ENCODE measurements at places on chromosomes 16 and 17.

DNA sequence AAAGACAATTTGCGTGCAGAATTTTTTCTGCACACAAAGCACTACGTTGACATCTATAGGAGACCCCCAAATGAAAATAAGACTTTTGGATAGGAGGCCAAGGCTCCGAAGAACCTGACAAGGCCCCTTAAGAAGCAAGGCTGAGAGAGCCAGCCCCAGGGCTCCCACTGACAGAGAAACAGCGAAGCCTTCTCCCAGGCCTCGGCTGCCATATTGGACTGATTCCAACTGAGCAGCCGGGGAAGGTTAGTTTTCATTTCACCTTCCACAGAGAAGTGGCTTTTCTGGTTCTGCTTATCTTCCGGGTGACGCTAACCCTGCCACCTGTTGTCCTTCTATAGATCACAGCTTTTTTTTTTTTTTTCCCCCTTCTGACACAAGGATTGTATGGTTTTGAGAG is 356.7 kb downstream of the SOX9 start:
- no peak for DNase-seq

DNA sequence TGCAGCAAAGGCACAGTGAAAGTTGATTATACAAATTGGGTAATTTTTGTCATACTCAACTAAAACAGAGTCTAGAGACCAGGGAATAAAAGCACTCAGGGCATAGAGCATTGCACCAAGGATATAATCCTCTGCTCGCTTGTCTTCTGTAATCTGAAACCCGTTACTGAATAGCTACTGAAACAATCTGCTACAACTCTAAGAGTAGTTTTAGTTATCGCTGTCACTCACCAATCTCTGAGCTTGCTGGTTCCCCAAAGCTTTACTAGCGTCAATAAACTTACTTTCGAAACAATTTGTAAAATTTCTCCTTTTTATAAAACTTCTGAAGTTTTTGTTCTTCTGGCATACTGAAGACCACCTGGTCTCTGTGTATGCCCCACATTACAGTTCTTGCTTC is 22.9 kb upstream of the SLC35G3 start:
- DNase-seq: no peak

GRCh38 chr16:11224894-11225676 is 30.9 kb downstream of the SOCS1 start:
- no peak for DNase-seq

- DNase-seq: no peak
These were observed 8.4 kb downstream of the AIPL1 start for GRCh38 chr17:6426356-6427101.

DNA sequence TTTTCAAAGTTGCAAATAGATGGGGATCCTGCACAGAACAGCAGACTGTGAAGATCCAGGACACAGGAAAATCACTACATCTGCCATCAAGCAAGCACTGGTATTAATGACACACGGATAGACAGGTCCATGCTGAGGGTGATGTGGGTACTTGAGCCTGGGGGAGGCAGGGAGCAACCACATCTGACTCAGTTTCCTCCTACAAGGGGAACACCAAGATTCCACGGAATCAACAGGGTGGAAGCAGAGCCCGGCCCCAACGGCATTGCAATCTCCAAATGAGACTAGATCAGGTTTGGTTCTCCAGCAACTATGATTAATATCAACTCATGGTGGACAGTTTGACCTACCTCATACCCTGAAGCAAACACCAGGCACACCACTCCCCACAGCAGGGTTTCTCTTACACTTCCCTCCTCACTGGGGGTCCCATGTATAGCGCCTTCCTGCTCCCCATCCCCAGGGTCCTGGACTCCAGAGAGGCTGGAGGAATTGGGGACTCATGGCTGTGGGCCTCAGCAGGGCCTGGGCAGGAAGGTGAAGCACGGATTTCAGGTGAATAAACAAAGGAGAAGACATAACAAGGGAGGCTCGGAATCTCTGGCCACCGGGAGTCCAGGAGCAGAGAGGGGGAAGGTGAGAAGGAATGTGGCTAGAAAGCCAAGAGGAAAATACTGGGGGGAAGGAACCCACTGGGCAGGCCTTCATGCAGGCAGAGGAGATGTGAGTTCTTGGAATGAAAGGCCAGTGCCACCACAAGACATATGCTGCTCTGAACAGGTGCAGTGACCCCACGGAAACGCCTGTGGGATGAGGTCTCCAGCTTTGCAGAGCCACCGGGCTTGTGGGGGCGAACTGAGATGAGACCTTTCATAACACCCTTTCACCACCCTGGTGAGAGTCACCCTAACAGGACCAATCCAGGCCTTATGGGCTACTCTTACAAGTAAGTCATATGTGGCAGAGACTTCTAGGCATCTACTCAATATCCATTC is 29.5 kb upstream of the PIK3R6 start:
- DNase-seq: no peak

DNA sequence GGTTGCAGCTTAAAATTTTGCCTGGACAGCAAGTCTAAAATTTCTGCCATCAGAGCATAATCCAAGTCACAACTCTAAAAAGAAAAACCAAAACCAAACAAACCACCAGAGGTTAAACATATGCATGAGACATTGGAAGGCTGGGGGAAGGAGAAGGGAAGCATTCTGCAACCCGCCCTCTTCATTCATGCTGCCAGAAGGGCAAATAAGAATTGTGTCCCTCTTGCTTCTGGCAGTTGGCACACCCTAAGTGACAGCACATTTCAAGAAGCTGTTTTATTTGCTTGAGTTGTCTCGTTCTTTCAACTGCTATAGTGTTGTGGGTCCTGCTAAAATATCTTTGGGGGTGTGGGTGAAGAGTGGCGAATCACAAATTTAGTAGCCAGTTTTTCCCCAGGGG is 99.6 kb downstream of the SKAP1 start:
- no peak for DNase-seq

DNA sequence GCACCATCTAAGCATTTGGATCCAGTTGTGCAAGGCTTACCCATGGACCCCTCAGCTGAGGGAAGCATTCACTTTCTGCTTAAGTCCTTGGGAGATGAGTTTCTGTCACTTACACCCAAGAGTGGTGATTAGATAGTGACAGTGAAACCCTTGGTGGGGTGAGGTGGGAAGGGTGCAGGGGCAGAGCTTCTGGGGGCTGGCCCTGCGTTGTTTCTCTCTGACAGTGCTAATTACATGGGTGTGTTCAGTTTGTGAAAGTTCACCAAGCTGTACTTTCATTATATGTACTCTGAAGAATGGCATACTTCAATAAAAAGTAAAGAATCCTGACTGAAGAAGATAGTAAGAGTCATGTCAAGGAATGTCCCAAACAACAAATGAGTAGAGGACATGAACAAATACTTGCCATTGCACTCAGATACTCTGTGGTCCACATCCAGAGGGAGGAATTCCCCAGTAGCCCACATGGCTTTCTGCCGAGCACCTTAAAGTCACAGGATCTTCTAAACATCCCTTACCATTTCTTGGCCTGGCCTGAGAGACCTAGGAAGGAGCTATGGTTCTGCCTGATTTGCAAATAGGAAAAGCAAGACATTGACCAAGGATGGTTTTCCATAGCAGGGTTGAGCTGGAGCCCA is 8.4 kb downstream of the CHST6 start:
- no peak for DNase-seq

GRCh38 chr17:61009663-61010062 is 332.0 kb downstream of the BCAS3 start:
- DNase-seq: no peak

DNA sequence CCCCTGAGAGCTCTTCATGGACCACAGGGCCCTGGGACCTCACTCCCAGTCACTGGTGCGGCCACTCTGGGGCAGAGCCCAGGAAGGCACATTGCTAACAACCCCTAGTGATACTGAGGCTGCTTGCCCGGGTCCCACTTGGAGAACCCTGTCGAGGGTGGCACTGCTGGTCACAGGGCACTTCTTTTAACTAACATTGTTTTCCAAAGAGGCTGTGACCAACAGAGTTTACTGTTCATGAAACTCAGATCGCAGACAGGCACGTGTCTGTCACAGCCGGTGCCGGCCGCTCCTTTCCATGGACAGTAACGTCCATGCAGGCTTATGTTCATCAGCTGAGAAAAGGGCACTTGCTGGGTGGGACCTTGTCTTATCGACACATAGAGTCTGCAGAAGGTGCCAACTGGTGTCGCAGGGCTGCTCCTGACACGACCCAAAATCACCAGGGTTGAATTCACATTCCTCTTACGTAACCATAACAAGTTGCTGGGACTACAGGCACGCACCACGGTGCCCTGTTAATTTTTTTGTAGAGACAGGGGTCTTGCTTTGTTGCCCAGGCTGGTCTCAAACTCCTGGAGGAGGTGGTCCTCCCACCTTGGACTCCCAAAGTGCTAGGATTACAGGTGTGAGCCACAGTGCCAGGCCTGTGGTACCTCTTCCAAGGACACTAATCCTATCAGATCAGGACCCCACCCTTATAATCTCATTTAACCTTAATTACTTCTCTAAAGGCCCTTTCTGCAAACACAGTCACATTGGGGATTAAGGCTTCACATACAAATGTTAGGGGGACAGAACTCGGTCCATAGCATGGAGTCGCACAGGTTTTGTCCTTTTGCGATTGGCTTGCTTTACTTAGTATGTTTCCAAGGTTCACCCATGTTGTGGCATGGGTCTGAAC is 1.2 kb upstream of the ZC3H18 start:
- no peak for DNase-seq
